ENCODE measurements at places on chromosomes 12 and 14.

DNA sequence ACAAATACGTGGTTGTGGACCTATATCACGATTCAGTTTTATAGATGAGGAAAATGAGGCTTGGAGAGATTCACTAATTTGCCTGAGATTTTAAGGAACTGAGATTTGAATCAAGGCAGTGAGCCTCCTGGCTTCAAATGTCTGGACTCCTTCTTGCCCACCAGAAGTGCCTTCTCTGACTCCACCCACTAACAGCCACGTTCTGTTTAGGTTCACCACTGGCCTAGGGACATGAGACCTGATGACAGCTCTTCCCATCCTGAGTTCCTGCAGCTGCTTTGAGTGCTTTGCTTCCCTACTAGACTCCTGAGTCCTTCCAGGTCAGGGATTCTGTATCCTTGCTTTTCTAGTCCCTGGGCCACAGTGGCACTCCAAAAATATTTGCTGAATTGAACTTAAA is 57.1 kb downstream of the PLBD1 start:
- no peak for DNase-seq

DNA sequence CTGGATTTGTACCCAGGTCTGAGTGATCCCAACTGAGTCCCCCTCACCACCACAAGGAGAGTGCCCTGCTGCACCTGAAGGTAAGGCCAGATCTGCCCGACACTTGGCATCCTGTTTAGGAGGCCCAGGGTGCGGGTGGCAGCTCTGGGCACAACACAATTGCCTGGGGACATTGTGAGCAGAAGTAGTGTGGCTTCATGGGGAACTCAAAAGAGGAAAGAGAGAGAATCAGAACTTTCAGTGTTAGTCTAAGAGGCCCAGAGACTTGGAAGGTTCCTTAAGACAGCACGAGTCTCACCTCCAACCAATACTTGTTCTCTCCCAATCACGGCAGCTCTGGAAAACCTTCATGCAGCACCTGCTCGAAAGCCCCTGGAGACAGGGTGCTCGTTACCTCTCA is 6.6 kb upstream of the SLC8B1 start:
- DNase-seq: no peak

DNA sequence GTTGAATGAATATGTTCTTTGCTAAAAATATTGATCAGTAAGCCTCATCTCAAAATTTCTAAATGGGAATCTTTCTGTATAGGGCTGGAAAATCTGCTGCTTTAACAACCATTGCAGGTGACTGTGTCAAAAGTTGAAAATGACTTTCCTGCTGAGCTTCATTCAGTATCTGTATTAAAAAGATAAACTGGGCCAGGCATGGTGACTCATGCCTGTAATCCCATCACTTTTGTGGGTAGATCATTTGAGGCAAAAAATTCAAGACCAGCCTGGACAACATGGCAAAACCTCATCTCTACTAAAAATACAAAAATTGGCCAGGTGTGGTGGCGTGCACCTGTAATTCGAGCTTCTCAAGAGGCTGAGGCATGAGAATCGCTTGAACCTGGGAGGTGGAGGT is 213.7 kb upstream of the SYT10 start:
- DNase-seq: no peak

DNA sequence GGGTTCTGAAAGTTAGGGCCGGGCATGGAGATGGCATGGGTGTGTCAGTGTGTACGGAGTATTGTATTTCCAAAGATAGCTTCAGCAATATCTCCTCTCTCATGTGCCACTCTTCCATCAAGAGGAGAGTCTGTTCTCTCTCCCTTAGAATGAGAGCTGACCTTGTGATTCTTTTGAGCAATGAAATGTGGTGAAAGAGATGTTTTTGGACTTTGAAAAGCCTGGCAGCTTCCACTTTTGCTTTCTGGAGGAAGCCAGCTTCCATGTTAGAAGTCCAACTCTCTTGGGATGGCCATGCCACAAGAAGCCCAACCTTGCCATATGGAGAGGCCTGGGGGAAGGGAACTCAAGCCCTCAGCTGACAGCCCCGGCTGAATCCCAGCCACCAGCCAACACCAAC is 72.4 kb upstream of the GZMB start:
- DNase-seq: no peak

DNA sequence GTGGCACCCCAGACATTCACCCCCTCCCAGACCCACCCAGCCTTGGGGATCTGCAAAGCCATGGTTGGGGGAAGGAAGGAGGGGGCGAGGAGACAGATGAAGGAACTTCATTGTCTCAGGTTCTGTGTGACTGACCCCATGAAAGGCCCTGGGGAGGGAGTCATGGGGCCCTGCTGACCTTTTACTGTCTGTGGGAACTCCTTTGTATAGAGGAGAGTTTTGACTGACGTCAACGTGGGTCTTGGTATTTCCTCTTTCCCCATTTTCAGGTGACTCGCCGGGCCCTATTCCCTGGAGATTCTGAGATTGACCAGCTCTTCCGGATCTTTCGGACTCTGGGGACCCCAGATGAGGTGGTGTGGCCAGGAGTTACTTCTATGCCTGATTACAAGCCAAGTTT is 3.1 kb upstream of the RAB5B start:
- no peak for DNase-seq

DNA sequence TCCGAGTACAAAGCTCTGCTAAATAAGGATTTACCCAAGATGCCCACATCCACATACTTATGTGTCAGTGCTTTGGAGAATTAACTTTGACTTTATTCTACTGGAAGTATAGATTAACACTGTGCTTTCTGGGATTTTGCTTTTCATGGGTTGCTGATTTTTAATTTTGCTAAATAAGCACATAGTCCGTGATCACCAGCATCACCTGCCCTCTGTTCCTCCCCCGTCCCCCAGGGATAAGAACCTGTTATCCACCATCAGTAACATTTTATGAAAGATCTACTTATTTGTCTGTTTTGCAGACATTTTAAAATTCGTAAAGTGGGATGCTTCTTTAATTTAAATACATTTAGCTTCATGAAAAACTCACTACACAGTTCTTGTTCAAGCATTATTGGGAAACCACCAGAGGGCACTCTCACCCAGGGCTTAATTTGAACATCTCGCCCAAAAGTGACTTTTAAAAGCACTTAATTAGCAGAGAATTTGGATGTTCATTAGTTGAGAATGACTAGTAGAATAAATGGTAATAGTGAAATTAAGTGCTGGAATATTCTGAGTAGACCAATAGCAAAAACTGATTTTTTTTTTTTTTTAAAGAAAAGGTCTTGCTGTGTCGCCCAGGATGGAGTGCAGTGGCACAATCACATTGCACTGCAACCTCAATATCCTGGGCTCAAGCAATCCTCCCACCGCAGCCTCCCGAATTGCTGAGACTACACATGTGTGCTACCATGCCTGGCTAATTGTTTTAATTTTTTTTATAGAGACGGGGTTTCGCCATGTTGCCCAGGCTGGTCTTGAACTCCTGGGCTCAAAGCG is 35.7 kb downstream of the MRPL42 start:
- peak; percentile 41 for DNase-seq

DNA sequence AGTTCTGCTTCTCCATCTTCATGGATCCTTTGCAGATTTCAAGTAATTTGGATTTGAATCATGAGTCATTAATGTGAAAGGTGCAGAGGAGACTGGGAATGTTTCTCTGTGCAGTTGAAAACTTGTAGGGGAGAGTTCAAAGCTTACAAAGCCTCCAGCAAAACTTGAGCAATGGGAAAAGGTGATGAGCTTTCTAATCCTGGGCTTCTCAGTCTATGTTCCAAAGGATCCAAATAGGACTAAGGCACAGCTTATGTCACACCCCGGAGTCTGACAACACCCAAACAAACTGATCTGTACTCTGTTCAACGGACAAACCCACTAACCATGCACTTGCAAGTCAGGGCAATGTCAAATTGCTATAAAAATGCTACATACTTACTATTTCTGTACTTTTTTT is 134.8 kb downstream of the DUSP6 start:
- no peak for DNase-seq

- DNase-seq: no peak
Measured at GRCh38 chr12:74242088-74242487, 295.5 kb upstream of the ATXN7L3B start.

GRCh38 chr14:24250354-24250753 is 7.9 kb upstream of the TINF2 start:
- DNase-seq: no peak

DNA sequence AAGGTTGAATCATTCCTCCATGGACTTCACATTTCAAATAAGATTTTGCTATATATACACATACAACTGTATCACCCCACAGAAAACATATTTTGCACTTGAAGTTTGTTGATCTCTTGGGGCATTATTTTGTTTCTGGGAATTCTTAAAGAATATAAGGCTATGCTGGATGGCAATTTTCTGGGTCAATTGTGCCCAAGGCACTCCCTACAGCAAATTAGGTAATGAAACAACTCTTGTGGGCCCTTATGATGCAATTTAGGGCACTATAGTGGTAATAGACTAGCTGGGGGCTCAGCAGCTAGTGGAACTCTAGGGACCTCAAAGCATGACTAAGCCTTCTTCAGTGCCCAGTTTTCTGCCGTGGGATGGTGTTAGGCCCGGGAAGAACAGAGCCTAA is 444.4 kb downstream of the NRXN3 start:
- DNase-seq: no peak

- DNase-seq: no peak
Measured at GRCh38 chr14:70094631-70095030, 94.1 kb downstream of the SLC8A3 start.

GRCh38 chr12:31238764-31239387 is 87.1 kb downstream of the SINHCAF start:
- DNase-seq: no peak

- no peak for DNase-seq
Measured at GRCh38 chr12:53714004-53714403, 13.2 kb downstream of the CALCOCO1 start.

DNA sequence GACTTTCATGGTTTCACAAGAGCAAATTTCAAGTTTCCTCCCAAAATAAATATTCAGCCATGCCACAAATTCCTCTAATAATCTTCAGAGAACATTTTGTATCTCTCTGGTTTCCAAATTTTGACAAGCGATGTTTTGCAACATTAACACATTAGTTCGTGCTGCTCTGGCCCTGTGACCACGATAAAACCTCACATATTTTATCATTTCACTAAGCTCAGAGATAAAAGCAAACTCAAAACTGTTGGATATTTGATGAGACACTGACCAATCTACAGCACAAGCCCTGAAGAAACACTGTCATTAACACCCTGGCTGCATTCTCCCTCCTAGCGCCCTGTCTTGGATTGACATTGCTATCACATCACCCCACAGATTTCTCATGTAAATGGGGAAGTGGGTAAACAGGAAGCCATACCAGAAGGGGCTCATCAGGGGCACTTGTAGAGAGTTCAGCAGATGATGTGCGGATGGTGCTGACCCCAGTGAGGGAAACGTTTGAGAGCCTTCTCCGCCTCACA is 264.3 kb downstream of the PRKD1 start:
- no peak for DNase-seq

- no peak for DNase-seq
Measured at GRCh38 chr14:49623941-49624839, 3.6 kb downstream of the MGAT2 start.

- DNase-seq: no peak
Measured at GRCh38 chr12:78241446-78241845, 410.8 kb downstream of the NAV3 start.

DNA sequence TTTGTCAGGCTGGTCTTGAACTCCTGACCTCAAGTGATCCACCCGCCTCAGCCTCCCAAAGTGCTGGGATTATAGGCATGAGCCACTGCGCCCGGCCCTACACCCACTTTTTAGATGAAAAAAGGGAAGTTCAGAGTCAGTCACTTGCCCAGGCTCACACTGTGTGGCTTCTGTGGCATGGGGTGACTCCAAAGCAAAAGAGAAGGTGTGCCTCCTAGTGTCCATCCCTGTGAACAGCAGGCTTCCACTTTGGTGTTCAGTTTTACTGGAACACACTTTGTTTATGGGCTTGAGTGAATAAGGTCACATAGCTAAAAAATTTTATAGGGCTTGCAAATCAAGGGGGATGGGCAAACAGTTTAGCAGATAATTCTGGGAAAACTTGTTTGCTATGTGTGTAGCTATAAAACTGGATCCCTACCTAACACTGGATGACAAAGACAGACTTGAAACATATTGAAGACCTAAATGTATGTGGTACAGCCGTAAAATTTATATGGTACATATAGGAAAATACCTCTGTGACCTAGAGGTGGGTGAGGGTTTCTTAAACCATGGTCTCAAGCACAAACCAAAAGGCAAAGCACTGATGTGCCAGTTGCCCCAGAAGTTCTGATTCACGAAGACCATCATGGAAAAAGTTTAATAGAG is 54.9 kb downstream of the EID3 start:
- DNase-seq: peak; percentile 46

DNA sequence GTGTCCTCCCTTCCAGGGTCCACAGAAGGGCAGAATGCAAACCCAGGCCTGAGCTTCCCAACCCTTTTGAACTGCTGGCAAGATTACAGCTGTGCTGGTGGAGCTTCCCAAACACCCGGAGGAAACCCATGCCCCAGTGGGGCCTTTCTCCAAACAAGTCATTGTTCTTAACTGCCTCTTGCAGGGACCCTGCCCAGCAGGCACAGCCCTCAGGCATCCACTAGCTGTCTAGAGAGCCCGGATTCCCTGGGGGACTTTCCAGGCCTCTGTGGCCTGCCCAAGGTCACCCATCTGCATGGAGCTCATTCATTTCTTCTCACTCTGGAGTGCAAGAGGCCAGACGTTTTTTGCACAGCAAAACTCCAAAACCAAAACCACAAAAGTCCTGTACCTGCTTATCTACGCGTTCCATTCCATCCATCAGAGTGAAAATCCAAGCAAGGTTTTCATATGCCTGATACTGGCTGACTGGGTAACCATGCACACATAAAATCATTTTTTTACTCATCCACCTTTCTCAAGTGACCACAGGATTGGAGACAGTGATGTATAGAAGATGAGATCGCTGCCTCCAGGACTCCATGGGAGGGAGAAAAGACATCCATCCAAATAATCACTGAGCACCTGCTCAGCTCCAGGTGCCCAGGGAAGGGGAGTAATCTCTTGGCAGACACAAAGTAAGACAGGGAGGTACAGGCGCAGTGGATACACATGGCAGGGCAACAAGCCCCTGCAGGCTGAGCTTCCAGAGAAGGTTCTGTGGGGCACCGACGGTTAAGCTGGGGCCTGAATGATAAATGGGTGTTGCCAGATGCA is 17.2 kb upstream of the BDKRB2 start:
- DNase-seq: no peak

GRCh38 chr14:102282751-102283465 is 22.1 kb downstream of the MOK start:
- DNase-seq: no peak

DNA sequence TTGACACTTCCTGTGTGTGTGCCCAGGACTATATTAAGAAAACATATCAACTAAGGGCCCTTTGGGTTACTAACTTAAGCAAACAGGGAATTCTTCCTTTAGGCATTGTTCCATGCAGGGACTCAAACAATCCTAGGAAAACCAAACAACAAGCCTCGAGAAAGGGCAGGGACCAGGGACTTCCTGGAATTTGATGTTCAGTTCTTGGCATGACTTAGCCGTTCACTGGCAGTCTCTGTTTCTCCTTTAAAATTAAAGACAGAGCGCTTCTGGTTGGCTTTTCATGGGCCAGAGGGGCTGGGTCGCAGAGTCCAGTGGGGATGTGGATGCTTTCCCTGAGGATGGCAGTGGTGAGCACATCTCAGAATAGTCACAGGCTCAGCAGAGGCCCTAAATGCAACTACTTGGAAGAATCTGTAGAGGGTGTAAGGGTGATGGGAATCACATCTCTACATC is 35.2 kb downstream of the RNFT2 start:
- no peak for DNase-seq

- DNase-seq: peak; percentile 76
Measured at GRCh38 chr14:52918486-52918885, 32.4 kb downstream of the FERMT2 start.
